ENCODE measurements at places on chromosomes 6 and 20.

GRCh38 chr20:36202891-36203338 is 33.4 kb upstream of the AAR2 start:
- DNase-seq = no peak

DNA sequence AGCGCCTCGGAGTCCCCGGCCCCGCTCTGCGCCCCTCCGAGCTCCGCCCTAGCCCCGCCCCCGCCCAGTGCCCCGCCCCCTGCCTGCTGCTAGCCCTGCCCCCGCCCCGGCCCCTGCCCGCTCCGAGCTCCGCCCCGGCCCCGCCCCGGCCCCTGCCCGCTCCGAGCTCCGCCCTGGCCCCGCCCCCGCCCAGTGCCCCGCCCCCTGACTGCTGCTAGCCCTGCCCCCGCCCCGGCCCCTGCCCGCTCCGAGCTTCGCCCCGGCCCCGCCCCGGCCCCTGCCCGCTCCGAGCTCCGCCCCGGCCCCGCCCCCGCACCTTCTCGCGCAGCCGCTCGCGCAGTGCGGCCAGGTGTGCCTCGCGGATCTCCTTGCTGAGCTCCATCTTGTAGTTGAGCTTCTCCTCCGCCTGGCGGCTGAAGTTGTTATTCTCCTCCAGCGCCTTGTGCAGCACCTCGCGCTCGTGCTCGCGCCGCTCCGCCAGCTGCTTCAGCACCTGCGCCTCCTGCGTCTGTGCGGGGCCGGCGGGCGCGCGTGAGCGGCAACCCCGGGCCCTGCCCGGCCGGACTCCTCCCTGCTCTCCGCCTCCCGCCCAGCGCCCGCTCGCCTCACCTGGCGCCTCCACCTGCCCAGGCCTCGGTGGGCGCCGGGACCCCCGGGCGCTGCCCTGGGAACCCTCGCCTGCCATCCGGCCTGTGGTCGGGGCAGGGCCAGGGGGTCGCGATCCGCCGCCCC is 11.3 kb downstream of the STMN3 start:
- peak; percentile 90 for DNase-seq

- no peak for DNase-seq
Measured at GRCh38 chr6:16752206-16752866, 8.9 kb downstream of the ATXN1 start.

- peak; percentile 19 for DNase-seq
Measured at GRCh38 chr6:24583463-24584381, 62.3 kb downstream of the KIAA0319 start.

DNA sequence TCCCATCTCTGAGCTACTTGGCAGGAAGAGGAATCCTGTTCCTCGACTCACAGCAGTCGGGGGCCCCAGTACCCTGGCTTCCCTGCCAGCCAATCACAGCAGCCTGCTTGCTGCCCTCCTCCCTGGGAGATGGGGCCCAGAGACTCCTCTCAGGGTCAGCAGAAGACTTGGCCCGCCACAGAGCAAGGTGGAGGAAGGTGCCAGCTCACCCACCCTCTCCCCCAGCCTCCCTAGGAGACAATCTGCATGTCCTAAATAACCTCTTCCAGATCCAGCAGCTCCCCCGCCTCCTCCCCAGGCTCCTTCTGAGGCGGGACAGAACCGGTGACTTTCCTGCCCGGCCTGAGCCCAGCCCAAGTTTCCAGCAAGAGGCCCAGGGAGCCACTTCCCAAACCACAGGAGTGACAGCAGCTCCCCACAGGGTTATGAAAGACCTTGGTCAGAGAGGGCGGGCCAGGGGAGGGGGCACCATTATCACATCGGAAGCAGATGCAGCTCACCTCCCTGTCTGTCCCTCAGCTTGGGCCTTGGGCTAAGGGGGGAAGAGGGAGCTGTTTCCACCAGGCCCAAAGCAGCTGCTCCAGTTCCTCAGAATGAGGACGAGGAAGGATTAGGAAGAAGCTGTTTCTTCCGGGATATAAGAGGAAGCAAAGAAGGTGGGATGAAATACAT is 2.3 kb downstream of the CCND3 start:
- DNase-seq = no peak

GRCh38 chr6:53195048-53195447 is 46.4 kb upstream of the GCM1 start:
- DNase-seq = no peak

- no peak for DNase-seq
Measured at GRCh38 chr6:37725957-37726356, 28.3 kb upstream of the MDGA1 start.

DNA sequence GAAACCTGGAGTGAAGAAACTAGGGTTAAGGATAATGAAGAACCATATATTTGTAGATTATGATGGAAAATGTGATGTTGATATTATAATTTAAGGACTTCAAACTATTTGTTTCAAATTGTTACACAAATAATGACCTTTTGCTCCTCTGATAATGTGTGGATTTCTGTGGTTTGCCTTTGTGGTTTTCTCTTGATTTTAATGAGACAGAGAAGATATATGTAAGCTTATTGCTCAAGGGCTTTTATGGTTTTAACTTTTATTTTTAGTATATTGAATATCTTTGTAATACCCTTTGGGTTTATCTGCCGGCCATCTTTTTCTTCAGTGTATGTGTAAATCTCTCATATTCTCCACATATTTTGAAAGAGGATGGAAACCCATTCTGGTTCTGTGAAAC is 362.3 kb downstream of the RIMS1 start:
- DNase-seq = no peak

GRCh38 chr20:32019156-32019510 is 8.9 kb downstream of the CCM2L start:
- no peak for DNase-seq

DNA sequence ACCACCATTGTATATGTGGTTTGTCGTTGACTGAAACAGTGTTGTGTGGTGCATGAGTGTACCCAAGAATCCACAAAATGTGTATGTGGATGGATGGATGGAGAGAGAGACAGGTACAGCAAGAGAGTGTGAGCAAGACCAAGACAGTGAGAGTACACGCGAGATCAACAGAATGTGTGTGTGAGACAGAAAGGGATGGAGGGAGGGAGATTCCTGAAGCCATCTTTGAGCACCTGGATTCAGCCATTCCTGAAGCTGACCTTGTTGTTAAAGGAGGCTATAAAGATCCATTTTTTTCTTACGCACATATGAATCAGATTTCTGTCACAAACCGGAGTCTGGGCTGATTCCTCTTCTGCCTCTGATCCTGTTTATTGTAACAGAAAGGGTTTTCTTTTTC is 64.1 kb downstream of the TFAP2C start:
- no peak for DNase-seq

DNA sequence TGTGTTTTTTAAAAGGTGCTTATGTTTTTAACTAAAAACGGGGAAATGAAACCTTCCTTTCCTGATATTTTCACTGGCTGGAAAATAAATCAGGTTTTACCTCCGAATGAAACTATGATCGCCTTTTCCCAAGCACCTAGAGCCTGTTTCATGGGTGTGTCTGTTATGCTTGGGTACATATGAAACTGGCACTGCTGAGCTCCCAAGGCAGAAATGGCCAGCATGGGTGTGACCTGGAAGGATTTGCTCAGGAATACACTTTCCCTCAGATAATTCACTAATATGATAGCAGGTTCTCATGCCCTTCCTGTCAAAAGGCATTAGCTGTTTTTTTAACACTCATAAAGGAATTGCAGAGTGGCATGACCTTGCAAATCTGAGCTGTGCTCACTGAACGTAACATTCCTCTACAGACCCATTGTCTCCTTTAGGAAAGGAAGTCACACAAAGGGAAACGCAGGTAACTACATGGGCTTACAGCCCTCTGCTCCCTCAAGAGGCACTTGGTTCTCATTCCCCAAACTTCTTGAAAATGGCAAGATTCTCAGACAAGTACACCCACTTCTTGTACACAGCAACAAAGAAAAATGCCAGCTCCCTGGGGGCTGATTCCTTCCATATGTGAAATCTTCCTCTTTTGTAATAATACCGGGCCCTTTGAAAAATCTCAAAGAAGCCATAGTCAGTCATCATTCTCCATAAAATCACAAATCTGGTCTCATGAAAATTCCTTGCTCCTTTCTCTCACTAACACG is 72.7 kb downstream of the METTL24 start:
- no peak for DNase-seq

DNA sequence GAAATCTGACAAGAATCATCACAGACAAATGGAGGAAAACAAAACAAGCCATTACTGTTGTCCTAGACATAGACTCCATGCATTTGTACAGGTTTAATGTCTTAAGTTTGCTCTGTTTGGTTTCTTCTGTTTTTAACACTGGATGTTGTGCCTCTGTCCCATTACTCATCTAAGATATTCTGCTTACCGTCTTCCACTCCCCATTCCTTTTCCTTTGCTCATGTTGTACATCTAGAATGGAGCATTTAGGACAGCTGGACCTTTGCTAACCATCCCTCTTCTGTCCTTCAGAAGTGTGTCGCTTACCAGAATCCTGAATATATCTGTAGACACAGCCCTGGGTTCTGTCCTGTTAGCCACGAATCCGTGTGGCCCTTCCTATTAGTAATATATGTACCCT is 35.2 kb downstream of the RAB22A start:
- no peak for DNase-seq

DNA sequence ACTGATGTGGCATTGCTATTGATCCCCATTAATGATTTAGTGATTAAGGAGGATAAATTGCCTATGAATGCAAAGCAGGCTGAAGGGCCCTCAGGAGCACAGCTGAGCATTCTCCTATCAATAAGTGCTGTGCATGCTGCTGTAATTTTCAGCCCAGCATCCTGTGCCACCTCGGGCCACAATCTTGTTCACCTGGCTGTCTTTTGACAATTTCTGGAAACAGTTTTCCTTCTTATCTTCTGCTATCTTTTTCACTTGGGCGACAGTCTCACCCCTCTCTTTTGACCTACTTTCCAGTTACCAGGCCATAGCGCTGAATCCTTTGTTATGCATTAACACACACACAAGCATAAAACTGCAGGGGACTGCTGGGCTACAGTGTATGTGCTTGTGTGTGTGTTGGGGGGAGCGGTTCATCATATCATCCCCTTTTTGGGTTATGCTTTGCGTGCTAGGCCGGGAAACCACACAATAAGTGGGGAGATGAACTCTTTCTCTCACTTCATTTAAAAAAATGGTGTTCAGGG is 60.2 kb downstream of the F13A1 start:
- no peak for DNase-seq

DNA sequence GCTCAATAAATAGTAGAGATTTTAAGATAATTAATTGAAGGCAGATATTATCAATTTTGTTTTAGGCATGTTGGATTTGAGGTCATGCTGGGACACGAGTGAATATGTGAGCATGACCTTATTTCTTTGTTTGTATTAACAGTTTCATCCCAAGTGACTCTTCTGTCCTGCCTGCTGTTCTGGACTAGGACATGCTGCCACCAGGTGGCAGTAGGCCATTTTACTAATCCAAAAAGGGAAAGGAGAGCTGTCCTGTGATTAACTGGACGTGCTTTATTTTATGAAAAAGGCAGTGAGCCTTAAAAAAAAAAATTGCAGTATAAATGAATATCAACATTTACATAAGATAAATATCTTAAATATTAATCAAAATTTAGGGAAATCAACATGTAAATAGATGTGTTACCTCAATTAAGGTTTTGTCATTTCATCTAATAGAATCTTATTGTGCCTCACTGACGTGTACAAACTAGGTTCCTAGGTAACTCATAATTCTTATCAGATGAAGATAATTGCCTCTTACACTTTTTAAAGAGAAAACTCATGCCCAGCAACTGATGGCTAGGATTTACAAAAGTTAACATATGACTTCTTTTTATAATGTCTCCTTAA is 49.8 kb downstream of the FRK start:
- peak; percentile 56 for DNase-seq

DNA sequence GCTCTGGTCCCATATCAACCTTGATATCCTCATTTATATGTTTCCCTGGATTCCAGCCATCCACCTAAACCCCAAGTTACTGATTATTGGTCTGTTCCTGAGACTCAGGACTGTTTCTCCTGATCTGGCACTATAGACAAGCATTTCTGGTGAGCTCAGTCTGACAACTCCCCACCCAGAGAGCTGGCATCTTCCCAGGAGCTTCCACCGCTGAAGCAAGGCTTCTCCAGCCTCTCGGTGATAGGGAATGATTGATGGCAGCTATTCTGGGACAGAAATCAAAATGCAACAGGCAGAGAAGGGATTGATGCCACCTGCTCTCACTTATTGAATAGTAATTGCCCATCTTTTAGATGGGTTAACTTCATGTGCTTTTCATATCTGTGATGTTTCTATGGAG is 169.7 kb upstream of the GGTLC1 start:
- no peak for DNase-seq

- DNase-seq = no peak
Measured at GRCh38 chr6:41228096-41228495, at the start of gene TREML4. TREML4 (plus strand) TSS chr6:41228349; CDS start chr6:41228428, 79 bp downstream.

- no peak for DNase-seq
Measured at GRCh38 chr6:143936347-143936746, 71.7 kb downstream of the PLAGL1 start.

DNA sequence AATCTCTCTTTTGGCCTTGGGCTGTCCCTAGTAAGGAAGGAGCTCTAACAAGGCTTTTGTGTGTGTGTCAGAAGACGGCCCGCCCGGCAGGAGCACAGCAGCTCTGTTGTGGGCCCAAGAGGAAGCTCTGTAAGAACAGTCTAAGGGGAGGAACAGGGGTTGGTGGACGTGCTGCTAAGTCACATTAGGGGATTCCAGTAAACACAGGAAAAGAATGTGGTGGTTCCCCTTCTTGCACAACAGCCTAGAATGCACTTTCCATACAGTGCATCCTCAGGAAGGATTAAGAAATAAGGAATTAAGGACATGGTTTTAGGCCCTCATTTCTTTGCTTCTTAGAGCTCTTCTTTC is 114.5 kb downstream of the RNF144B start:
- DNase-seq = no peak

- DNase-seq = no peak
Measured at GRCh38 chr6:56247654-56248122, 308 bp upstream of the COL21A1 start.
